Activated T-helper 1 cell treated with anti-CD3 and anti-CD28 coated beads, Interleukin-2, amount 50 U/mL, for 16 hours (primary cell): ENCODE measurements at places on chromosomes 12 and 14.

- no peak for DNase-seq
These were observed 147.1 kb downstream of the FOXA1 start for GRCh38 chr14:37447883-37448391.

DNA sequence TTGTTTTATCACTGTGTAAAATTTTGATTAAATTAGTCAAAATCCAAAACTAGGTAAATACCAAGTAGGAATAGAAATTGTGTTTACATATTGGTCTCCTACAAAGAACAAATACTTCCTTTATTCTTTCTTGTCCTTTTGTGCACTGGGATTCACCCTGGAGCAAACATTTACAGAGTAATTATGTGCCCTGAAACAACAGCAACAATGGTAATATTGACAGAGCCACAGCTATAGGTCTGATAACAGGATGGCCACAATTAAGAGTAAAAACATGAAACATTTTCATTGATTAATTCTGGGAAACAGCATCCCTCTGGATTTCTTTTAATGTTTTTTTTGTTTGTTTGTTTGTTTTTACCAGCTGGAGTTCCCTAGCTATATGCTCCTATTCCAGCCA lies 61.2 kb downstream of the SLC38A6 start:
- no peak for DNase-seq

DNA sequence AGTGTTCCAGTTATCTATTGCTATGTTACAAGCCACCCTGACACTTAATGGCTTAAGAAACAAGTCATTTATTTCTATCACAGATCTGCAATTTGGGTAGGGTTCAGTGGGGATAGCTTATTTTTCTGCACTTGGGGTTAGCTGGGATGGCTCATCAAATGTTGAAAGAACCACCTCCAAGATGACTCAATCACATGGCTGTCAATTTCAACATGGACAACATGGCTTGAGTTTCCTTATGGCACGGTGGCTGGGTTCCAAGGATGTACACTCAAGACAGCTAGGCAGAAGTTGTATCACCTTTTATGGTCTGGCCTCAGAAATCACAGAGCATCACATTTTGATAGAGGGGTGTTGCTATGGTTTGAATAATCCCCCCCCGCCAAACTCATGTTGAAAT lies 24.5 kb upstream of the IGF1 start:
- no peak for DNase-seq

DNA sequence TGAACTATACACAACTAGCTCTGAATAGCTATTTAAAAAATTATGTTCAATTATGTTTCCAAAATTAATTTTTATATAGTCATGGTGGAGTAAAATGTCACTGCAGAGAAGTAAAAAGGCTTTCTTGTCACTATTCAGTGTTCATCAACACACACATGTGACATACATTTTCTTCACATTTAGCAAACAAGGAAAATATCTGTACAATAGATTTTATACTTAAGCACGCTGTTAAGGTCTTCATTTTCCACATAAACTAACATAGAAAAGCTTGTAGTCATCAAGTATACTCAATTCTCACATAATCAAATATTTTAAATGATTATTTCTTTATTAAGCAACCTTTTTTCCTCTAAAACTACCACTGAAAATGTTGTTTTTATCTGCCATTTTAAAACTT lies 141.2 kb upstream of the DIO2 start:
- no peak for DNase-seq

DNA sequence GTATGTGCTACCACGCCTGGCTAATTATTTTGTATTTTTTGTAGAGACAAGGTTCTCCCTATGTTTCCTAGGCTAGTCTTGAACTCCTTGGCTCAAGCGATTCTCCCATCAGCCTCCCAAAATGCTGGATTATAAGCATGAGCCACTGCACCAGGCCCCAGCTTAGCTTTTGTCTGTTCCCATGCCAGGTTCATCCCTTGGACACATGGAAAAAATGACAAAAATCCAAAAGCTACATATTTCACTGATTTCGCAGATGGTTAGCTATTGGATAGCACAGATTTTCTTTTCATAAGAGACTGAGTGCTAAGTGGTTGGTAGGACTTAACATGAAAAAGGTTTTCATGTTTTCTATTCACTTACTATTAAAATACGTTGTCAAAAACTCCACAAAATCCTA lies 286.6 kb upstream of the KITLG start:
- no peak for DNase-seq

GRCh38 chr12:76101739-76102385 lies 17.4 kb upstream of the NAP1L1 start:
- no peak for DNase-seq
